Left ventricle myocardium inferior (tissue), 1 donor: ENCODE measurements at places on chromosomes 16 and 17. TPM values are rescaled to one million over a fixed set of nuclear protein-coding genes. Genes with fewer than 3 reads are reported as not detected.

DNA sequence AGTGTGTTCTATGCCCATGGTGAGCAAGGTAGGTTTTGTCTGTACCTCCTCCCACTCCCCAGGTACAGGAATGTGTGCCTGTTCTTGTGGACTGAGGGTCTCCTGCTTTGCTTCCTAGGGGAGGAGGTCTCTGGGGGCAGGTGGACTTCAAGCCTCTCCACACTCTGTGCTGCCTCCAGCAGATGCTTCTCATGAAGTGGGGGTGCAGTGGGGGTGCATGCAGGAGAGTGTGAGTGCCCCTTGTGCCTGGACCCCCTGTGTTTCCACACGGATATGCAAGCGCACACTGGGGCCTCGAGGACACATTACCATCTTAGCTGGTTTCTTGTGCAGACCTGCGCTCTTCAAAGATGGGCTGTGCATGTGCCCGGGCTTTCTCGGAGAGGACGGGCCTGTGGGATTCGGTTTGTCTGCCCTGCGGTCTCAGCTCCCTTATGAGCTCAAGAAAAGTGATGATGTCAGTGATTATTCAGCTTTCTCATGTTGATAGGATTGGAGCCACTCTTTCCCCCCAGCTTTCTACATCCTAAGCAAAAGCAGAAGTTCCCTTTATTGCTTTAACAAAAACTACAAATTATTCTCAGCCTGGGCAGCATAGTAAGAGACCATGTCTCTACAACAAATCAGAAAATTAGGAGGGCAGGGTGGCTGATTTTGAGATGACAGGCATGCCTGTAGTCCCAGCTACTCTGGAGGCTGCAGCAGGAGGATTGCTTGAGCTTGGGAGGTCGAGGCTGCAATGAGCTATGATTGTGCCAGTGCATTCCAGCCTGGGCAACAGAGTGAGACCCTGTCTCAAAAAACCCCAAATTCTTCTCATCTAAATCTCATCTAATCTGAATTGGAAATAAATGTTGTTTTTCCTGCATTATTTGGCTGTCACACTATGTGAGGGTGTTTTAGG lies 86.8 kb downstream of the RPTOR start:
- DNase-seq, result no peak

DNA sequence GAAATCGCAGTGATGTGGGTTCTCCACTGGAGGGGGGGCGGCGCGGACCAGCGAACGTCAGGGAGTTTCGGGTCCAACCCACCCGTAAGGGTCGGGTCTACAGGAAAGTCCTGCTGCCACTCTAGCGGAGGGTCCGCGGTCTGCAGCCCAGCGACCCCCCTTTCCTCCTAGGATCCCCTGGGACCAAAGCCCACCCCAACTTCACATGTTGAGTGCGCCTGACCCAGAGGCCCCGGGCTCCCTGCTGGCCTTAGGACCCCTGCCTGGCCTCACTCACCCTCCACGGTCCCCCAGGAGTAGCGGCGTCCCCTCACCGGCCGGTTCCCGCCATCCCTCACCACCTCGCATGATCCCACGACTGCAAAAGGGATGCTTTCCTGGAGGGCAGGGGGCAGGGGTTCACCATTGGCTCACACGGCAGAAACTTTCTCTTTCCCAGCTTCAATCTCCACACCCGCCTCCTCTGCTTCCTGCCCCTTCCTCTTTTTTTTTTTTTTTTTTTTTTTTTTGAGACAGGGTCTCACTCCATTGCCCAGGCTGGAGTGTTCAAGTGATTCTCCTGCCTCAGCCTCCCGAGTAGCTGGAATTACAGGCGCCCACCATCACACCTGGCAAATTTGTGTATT lies 3.1 kb downstream of the SEPTIN1 start:
- DNase-seq, result no peak

DNA sequence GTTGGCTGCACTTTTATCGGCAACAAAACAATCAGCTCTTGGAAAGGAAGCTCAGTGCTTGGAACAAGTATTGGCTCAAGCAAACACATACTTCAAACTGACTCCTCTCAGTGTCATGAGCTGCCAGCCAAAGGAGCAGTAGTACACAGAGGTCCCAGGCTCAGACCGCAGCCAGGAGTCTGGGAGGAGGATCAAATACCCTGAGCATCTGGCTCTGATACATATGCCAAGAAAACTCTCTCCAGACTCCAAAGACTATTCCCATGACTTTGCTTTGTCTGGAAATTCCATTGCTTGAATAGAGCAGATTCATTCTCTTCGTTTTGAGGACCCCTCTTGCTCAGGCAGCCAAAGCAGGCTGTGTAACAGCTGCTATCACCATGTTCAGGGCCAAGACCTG lies 501.6 kb upstream of the PSMD7 start:
- DNase-seq, result peak; percentile 53

Gene SRL
- 445 TPM for total RNA-seq
